ENCODE measurements at places on chromosomes 7 and 10.

GRCh38 chr7:1181031-1181430 lies 21.0 kb upstream of the ZFAND2A start:
- DNase-seq: no peak

DNA sequence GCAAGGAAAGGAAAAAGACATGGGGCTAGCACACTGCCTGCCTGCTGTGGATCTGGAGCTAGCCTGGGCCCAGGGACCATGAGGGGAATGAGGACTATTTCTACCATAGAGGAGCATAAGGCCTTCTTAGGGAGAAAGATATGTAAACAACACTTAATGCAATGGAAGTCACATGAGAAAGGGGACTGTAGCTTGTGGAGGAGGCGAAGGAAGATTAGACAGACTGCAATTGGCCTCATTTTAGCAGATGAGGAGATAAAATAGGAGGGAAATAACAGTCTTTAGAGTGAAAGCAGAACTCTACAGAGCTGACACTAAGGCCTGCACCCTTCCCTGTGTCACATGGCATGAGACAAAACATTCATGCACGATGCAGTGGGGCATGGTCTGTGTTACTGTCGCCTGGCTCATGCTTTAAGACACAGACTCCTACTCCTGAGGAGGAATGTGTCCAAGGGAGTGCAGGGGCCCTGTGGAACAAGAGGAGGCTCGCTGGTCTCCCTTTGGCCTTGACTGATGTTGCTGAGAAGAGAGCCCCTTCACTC lies 829.3 kb upstream of the IGFBP3 start:
- DNase-seq: no peak

DNA sequence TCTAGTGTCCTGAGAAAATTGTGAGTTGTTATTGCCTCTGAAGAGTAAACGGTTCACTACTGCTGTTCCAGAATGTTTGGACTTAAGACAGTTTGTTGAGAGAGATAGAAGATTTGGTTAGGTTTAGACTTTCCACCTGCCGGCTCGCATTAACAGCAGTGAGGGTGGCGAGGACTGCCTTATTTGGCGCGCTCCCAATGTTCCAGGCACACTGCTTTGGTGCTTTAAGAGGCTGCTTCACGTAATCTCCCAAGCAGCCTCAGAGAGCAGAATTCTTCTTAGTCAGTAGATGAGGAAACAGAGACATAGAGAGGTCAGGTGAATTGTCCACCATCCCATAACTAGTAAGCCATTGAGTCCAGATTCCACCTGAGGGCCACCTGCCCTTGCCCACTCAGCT lies 41.1 kb downstream of the GLRX3 start:
- no peak for DNase-seq

- DNase-seq: no peak
Observed at GRCh38 chr10:44898665-44899064, 12.5 kb upstream of the TMEM72 start.

DNA sequence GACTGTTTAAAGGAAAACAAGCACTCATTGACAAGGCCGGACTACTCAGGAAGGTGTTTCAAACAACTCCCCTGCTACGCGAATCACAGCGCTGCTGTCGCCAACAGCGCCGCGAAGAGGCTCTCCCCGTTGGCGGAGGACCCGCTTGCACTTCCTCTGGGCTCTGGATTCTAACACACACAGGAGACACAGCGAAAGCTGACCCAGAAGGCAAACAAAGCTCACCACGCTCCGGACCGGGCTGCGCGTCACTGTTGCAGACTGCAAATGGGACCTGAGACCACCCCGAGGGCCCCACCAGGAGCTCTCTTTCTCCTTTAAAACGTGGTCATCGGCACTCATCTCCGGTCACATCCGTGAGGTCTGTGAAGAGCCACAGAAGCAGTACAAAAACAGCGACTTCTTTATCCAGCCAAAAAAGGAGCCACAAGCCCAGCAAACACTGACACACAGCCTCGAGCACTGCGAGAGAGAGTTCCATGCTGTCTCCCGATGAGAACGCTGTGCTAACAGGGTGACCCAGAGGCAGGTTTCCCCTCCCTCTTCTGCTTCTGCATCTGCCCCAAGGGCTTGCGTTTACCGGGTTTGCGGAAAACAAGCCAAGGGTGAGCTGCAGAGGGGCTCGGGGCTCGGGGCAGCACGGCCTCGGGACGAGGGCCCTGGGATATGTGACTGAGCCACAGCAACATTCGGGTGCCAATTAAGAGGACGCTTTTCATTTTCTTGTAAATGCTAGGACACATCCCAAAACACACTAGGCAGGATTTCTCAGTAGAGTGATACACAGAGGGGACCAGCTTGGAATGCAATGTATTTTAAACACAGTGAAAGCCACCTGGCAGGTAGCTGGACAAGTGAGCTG lies 41.3 kb downstream of the AMZ1 start:
- DNase-seq: no peak

DNA sequence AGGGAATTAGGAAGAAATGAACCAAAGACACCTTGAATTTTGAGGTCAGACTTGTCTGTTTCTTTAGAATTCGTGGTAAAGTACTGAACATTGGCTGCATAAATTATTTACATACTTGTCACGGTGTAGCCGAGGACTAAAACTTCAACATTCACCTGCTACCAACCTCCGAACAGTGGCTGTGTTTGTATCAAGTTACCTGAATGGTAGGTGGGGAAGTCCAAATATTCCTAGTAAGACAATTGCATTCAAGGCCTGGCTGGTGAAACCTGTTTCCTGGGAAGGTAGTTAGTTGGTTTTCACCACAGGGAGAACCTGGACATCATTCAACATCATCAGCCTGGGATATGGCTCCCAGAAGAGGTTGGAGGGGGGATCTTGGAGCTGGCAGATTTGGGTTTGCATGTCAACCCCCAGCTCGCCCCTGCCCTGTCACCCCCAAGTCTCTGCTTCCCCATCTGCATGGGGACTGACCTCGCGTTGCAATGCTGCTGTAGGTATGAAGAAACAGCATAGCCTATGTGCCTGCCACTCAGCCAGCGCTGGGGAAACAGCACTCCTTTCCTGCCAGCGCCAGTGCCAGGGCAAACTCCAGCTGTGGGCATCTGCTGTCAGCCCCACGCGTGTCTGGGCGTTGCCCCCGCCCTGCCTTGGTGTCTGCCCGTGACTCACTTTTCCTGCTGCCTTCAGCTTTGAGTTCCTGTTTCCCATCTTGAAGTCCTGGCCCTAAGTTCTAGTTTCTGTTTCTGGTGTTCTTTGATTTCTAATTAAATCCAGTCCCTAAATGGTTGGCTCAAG lies 12.7 kb upstream of the LARP4B start:
- no peak for DNase-seq

GRCh38 chr10:101693651-101693977 lies 1.4 kb downstream of the FBXW4 start:
- DNase-seq: peak; percentile 8

- no peak for DNase-seq
Observed at GRCh38 chr10:88457660-88458059, 125.5 kb downstream of the RNLS start.
